NCI-H2171 (cell line): ENCODE measurements at places on chromosomes 3 and 15.
A peak's percentile ranks its signal among the peaks of the same experiment; 100 is the strongest.

DNA sequence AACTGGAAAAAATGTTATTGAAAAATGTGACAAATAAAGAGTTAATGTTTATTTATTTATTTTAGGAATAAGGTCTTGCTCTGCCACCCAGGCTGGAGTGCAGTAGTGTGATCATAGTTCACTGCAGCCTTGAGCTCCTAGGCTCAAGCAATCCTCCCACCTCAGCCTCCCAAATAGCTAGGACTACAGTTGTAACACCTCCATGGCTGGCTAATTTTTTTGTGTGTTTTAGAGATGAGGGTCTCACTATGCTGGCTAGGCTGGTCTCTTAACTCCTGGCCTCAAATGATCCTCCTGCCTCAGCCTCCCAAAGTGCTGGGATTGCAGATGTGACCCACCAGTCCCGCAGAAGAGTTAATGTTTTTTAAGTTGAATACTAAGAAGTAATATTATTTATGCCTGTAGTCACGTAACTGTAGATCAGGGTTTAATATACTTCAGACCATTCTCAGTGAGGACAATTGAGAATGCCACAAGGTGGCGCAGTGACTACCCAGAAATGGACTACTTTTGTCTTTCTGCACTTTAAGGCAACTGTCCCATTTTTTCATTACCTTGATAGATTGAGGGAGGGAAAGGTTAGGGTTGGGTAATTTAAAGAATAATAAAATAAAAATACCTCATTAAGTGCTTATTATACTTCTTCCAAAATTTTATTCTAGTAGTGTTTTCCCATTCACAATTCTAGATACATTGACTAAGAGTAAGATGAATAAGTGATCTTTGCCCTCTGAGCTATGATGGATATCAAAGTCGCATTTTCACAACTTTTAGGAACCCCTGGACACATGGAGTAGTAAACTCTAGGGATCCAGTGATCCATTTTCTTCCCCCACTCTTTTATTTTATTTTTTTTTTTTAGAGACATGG, 6.0 kb downstream of the MUC13 start:
- no peak for DNase-seq

- DNase-seq = no peak
Observed at GRCh38 chr15:42080919-42081830, 13.2 kb downstream of the PLA2G4D start.

DNA sequence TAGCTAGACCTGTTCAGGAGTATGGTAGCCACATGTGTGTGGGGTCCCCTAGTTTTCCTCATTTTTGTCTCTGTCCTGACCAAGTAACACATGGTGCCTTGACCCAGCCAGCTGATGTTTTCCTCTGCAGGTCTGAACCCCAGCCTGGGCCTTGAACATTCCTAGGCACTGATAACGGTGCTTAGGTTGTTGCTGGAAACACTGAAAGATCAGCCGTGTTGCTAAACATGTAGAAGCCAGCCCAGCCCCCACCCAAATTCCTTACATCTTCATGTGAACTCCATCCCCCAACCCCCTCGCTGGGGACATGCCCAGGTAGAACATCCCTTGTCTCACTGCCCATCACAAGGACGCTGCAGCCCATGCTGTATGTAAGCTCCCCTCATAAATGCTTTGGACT, 18.7 kb downstream of the RTP3 start:
- no peak for DNase-seq

GRCh38 chr15:44084770-44085169, 110.3 kb downstream of the FRMD5 start:
- no peak for DNase-seq

DNA sequence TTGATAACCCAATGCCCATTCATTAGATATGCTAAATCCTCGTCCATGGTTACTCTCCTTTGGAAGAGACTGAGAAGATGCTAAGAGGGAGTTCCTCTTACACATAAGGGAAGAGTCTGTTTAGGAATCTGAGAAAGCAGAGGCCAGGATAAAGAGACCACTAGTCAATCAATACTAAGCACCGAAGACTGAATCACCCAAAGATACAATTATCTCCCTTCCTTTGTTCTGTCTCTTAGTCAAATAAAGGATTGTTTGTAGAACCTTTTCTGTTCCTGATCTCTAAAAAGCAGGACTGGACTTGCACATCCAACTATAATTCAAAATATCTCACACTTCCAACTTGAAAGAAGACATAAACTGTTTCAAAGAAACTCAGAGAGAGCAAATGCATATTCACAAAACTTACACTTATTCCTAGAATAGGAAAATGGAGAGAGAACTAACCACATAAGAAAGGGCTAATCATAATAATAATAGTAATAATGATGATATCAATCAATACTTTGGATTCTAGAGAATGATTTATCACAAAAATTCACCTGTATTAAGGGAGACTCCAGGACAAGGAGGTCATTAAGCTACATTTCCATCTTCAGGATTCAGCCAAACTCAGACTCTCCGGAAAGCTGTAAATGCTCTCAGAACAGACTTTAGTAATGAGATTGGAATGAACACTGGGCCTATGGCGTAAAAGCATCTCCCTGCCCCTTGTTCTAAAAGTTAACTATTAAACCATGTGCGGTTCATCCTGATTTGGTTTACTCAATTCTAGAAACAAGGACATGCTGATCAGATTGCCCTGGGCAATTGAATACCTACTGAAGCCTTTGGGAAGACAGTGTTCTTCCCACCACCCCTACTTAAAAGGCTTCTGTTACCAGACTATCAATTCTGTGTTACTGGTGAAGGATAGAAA, 401.5 kb downstream of the ZBTB20 start:
- no peak for DNase-seq

GRCh38 chr3:146605106-146605505, at the start of gene PLSCR5:
Gene PLSCR5 (minus strand): TSS chr3:146605346. CDS start chr3:146605212, 134 bp downstream.
- DNase-seq = no peak

- DNase-seq = peak; percentile 36
Observed at GRCh38 chr3:45593708-45594601, 596 bp upstream of the LIMD1 start.

DNA sequence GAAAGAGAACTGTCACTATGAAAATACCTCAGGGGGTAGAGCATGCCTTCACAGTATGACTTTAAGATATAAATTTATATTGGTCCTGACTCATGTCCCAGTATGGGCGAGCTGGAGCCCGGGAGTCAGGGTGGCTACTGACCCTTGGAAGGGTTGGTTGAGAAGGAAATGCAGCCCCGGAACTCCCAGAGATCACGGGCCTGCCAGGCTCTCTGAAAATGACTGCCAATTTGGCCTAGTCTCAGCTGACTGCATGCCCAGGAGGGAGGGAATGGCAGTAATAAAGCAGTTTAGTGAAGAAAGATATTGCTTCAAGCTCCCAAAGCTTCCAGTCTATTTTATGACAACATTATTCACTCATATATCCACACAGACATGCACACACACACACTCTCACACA, 299.0 kb downstream of the NR2F2 start:
- DNase-seq = no peak

GRCh38 chr3:1010228-1010627, 82.6 kb upstream of the CNTN6 start:
- no peak for DNase-seq

DNA sequence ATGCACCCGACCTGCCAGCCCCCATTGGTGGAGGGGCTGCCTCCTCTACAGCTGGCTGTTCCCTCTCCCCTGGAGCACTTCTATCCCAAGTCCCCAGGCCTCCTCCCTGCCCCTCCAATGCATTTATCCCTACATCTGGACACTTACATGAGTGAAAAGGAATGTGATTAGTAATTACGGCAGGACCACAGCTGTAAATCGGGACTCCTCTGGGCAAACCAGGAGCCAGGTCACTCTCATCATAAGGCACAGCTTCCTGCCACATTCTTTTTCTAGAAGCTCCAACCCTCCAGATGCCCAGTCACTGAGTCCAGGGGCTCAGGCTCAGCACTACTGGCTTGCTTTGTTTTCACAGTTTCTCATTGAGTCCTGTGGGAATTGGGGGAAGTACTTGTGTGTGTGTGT, 54.3 kb downstream of the IL20RB start:
- DNase-seq = no peak

GRCh38 chr3:74426571-74426970, 187.9 kb downstream of the CNTN3 start:
- DNase-seq = no peak

DNA sequence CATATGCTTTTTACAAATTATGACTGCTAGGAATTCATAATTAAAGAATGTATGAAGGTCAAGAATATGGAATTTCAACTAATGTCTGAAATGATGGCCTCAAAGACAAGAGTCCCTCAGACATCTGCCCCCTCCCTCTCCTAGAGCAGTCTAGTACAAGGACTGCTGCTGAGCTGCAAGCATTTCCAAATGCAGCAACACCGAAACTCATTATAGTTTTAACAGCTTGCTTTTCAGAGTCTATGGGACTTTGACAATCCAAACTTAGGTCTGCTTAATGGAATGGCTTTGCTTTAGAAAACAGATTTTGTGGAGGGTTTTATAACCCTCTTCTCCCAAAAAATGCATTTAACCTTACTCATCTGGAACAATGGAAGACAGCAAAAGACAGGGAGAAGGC, 115.4 kb downstream of the WDR76 start:
- no peak for DNase-seq

DNA sequence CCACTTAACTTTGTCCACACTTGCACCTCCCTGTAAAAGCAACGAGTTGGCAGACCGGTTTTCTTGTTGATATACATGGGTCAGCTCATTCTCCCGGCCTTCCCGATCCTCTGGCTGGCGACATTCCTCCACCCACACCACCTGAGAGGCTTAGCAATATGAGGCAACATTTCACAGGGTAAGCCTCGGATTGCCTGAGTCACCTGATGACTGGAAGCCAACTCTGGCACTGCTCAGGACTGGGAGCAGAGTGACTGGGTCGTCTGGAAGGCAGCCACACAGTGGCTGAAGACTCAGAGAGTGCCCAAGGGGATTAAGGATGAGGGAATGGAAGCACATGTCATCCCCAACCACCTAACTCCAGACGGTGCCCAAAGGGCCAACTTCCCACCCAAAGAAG, 9.8 kb downstream of the HOMER2 start:
- DNase-seq = no peak

GRCh38 chr15:48946074-48946839, 17.5 kb downstream of the SHC4 start:
- no peak for DNase-seq

DNA sequence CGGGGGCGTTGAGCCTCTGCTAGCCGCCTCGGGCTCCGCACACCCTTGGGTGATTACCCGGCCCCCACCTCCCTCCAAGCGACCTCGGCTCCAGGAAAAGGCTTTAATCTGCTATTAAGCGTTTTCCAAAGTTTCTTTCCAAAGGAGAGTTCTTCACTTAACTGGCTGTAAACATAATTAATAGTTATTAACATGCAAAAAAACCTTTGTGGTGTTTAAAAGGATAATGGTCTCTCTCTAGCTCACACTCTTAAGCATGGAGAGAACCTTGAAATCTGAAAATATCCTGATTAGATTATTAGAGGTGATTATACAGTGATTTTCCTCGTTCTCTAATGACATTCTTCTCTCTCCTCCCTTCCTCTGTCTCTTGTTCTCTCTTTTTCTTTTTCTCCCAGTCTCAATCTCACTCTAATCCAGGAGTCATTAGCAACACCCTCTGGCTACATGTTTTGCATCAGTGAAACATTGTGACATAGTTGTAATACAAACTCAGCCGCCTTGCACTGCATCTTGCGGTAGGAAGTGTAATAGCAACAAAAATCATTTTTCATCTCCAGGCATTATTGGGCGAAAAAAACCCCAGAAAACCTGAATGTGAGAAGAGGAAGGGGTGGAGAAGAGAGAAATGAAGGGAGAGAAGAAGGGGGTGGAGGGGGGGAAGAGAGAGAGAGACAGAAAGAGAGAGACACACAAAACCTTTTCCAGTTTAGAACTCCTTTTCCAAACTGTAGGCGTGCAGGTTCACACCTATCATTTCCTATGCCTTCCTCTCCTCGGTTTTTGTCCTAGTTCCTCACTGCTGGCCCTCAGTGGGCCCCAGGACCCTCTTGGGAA, 24.4 kb downstream of the NR2F2 start:
- DNase-seq = no peak

GRCh38 chr3:78926523-78926922, 841.3 kb downstream of the ROBO1 start:
- no peak for DNase-seq

DNA sequence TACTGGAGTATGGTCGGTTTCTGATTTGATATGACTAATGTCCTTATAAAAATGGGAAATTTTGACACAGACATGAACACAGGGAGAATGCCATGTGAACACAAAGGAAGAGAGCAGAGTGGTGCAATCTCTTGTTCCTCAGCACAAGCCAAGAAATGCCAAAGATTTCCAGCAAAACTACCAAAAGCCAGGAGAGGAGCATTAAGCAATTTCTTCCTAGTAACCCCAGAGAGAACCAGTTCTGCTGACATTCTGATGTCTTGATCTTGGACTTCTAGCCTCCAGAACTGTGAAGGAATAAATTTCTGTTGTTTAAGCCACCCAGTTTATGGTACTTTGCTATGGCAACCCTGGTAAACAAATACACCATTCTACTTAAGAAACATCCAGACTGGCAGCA, 227.8 kb upstream of the MRPL3 start:
- DNase-seq = no peak

DNA sequence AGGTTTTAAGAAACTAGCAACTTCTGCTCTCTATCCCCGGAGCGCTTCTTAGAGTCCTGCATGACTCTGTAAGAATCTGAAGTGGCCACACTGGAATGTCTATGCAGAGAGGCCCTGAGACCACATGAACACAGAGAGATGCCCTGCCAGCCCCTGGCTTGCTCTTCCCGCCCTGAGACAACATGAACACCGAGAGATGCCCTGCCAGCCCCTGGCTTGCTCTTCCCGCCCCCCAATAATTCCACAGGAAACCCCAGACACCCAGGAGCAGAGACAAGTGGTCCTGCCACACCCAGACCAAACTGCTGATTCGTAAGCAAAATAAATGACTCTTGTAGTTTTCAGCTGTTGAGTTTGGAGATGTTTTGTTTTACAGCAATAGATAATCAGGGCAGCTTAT, 166.1 kb downstream of the OSBPL10 start:
- no peak for DNase-seq
